ENCODE measurements at places on chromosomes 5 and 9. TPM values are rescaled to one million over a fixed set of nuclear protein-coding genes. Genes with fewer than 3 reads are reported as not detected.

The LMX1B gene
- total RNA-seq = 2.0 TPM

The LECT2 gene
- not detected for total RNA-seq

The BRD3 gene
- total RNA-seq = 15.0 TPM

The PCA3 gene
- not detected for total RNA-seq

The ADGRV1 gene
- 0.69 TPM for total RNA-seq
